ENCODE measurements at places on chromosomes 3 and 15.

DNA sequence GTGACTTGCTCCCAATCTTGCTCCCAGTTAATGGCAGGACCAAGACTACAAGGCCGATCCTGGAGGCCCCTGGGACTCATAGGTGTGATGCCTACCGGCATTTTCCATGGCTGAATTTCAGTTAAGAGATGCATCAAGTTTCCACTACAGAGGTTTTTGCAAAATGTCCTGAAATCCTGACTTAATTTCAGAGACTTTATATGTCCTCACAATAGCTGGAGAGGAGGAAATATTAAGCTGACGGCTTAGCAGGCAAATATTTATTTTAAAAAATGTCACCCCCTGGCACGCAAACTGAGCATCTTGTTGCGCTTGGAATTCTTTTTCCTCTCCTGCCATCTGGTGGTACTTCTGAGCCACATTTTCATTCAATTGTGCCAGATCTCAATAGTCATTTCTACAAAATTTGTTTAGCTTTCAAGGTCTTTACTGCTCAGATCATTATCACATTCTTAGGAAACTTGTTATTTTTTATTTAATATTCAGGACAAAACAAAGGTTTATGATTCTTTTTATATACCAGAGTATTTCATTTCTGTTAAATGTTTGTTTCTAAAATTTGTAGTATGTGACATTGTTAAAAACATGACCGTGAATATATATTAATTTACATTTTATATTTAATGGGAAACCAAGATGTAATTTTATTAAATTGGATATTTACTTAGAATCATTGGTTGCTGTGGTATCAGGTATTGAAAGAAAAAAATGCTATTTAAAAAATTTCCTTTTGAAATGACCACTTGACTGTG is 189.2 kb upstream of the THRB start:
- no peak for DNase-seq

GRCh38 chr3:16496408-16497222 is 16.9 kb downstream of the RFTN1 start:
- DNase-seq = no peak

DNA sequence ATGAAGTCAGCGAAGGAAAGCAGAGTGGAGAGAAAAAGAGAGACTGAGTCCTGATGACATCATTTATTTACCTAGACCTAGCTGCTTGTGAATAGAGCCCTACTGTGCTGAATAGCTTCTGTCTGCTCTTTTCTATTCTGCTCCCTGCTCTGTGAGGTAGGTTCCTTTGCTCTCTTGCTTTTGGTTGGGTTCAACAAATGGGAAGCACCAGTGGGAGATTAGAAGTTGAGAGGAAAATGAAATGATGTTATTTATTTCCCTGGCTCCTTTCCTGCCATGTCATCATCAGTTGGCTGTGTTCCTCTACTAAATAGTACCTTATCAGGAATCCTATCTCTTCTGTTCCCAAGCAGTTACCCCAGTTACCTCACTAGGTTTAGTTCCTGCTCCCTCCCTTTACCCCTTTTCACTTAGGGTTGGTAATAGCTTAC is 23.5 kb downstream of the DTWD1 start:
- DNase-seq = no peak

DNA sequence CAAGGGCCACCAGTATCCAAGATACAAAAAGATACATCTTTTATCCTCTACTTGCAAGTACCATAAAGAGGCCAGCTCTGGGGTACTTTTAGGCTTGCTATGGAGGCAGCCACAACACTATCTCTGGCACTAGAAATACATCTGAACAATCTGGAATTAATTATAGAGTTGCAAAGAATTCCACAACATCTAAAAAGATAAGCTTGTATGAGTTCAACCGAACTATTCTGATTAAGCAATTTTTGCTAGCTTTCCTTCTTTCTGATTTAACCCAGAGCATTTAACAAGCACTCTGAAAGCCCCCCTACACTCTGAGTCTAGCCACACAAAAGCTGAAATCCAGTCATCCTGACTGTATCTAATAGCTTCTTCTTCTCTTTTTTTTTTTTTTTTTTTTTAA is 95.4 kb downstream of the FRMD5 start:
- no peak for DNase-seq

DNA sequence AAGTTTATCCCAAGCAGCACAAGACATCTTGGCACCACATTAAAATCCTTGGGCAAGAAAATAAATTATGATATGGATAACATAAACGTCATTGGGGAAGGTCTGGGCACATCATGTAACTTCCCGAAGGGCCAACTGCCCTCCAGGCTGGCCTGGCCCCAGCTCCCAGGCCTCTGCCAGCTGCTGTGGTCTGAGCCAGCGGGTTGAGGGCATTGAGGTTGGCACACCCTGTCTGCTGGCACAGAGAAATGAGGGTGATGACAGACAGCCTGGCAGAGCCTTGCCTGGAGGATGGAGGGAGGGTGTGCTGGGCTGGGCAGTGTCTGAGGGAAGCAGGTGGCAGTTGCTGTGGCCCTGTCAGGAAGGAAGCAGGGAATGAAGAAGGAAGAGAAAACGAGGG is 3.3 kb upstream of the RBSN start:
- no peak for DNase-seq

- no peak for DNase-seq
These were observed 30.8 kb downstream of the P2RY1 start for GRCh38 chr3:152865668-152866245.

DNA sequence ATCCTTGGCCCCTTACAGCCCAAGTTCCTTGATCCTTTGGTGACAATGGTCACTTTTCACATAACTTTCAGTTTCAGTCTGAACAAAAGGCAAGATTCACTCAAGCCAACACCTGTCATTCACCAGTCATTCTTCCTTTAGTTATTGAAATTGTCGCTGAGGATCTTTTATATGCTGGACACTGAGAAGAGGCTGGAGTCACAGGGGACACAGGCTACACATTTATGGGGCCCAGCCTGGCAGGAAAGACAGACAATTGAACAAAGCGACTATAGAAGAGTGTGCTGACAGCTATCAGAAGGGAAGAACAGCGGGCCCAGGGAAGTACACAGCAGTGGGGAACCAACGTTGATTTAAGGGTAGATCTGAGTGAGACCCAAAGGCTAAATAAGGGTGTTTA is 69.8 kb upstream of the PROK2 start:
- DNase-seq = no peak

DNA sequence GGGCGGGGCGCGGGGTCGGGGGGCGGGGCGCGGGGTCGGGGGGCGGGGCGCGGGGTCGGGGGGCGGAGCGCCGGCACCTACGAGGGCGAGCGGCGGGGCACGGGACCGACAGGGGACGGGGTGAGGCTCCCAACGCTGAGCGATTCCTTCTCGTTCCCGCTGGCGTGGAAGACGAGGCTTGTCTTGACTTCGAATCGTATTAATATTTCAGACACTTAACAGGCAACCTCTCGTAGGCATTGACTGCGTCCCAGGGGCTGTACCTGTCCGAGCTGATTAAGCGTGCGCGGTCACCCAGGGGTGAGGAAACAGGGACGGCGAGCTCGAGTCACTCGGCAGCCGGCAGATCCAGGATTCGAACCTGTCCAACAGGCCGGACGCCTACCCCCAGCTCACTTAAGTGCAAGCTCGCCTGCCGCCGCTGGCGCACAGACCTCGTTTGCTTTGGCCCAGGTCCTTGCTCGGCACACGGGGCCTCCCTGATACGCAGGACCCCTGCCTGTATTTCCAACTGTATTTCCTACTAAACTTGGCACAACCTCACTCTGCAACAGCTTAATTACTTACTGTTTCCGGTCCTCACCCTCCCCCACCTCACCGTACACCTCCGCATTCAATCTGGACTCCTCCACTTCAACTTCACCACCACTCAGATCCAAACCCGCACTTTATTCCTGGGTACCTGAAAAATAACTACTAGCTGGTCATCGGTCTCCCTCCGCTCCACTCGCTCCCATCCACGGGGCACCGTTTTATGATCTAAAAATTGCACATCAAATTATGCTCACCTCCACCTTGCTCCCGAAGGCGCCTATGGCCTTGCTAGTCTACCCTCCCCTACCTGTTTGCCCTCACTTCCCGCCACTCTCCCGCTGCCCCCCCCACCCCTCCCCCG is 722 bp upstream of the ZXDC start:
- DNase-seq = no peak

GRCh38 chr15:35394416-35394815 is 151.5 kb downstream of the DPH6 start:
- DNase-seq = no peak

DNA sequence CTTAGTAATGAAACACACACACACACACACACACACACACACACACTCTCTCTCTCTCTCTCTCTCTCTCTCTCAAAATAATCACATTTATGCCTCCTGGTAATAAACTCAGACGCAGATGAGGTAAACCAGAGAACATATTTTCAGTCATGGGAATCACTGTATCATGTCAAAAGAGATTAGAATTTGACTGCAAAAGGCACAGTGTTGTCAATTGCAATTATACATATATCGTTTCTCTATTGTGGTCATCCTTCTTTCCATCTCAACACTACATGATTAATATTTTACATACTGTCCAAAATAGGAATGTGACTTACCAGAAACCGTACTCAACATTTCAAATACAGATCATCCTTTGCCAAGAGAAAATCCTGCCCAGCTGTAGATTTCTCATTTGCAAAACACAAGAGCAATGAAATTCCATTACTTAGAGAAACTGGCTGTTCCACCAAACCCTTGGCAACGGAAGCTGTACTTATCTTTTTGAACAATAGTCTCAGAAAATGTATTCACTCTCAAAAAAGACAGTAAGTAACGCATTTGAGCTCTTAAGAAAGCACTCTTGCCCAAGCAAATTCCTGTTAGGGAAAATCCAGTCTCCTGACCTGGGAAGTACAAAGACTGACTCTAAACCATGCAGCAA is 24.3 kb downstream of the PDZRN3 start:
- no peak for DNase-seq

DNA sequence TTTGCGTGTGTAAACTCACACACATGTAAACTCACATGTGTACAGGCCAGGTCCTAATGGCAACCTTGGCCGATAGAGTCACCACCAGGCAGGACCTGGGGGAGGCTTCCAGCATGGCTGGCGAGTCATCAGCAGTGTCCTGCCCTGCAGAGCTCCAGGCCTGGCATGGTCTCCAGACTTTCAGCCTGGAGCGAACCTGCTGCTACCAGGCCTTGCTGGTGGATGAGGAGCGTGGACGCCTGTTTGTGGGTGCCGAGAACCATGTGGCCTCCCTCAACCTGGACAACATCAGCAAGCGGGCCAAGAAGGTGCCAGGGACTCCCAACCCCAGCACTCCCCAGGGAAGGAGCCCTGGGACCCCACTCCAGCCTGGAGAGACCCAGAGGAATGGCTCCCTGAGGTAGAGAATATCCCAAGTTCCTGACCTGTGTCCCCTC is 1.0 kb downstream of the SEMA3B start:
- no peak for DNase-seq

GRCh38 chr3:49842843-49843517 is 13.4 kb downstream of the TRAIP start:
- no peak for DNase-seq
